K562 (cell line): ENCODE measurements at places on chromosomes 7 and 10. TPM values are rescaled to one million over a fixed set of nuclear protein-coding genes. Genes with fewer than 3 reads are reported as not detected.

GRCh38 chr10:71805776-71806703, 32.7 kb upstream of the VSIR start:
- H3K36me3 ChIP-seq, result no peaks in the 10 kb centered on the region
- DNase-seq, result peak; percentile 99
- H3K4me1 ChIP-seq, result peaks cover 37% of the 10 kb centered on the region
- peak overlapping the region; percentile 46; the same call in 1 of the 3 replicates for H3K27ac ChIP-seq
- H3K4me3 ChIP-seq, result peak overlapping the region; percentile 30
- H3K27me3 ChIP-seq, result no peaks in the 10 kb centered on the region

TAC1 gene
- not detected in 2 replicates for total RNA-seq

GRCh38 chr7:42702647-42703046, 209.2 kb downstream of the C7orf25 start:
- no peaks in the 10 kb centered on the region for H3K36me3 ChIP-seq
- DNase-seq, result no peak
- no peak overlapping the region for H3K27ac ChIP-seq
- H3K4me3 ChIP-seq, result no peak overlapping the region
- H3K27me3 ChIP-seq, result no peaks in the 10 kb centered on the region

GRCh38 chr10:126911301-126911700, 6.1 kb downstream of the DOCK1 start:
- no peak overlapping the region for H3K4me3 ChIP-seq
- no peaks in the 10 kb centered on the region for H3K27me3 ChIP-seq
- H3K36me3 ChIP-seq, result no peaks in the 10 kb centered on the region

CLDN12 gene
- 14.3 and 15.1 TPM in 2 replicates for total RNA-seq

HOXA2 gene
- total RNA-seq, result not detected in 2 replicates
